ENCODE measurements at places on chromosomes 16 and 17.

- no peaks in the 10 kb centered on the region for H3K27me3 ChIP-seq
- H3K36me3 ChIP-seq, result no peaks in the 10 kb centered on the region
- no peaks in the 10 kb centered on the region for H3K4me1 ChIP-seq
- no peak overlapping the region for H3K27ac ChIP-seq
These were observed 529.1 kb downstream of the WWOX start for GRCh38 chr16:78628461-78629045.

DNA sequence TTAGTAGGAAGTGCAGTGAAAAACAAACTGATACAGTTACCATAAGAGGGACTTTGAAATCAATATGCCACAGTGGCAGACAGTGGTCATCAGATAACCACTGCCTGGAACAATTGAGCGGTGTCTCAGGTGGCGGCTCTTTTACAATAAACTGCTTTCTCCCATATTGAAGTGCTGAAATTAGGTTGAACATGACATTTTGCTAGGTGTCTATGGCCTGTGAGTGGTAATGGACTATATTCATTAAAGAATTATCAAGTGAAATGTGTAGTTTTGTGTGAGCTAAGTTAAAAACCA, 214.7 kb downstream of the RPTOR start:
- H3K27ac ChIP-seq, result peak overlapping the region; percentile 94
- H3K27me3 ChIP-seq, result no peaks in the 10 kb centered on the region
- no peak overlapping the region for H3K4me3 ChIP-seq
- peaks cover 20% of the 10 kb centered on the region for H3K36me3 ChIP-seq

- no peak for DNase-seq
- H3K27me3 ChIP-seq, result no peaks in the 10 kb centered on the region
- H3K4me3 ChIP-seq, result no peak overlapping the region
- peaks cover 63% of the 10 kb centered on the region for H3K36me3 ChIP-seq
- H3K4me1 ChIP-seq, result peaks cover 18% of the 10 kb centered on the region
These were observed 2.7 kb upstream of the UNC13D start for GRCh38 chr17:75846692-75847613.

- no peaks in the 10 kb centered on the region for H3K4me1 ChIP-seq
- DNase-seq, result no peak
- H3K4me3 ChIP-seq, result no peak overlapping the region
- no peaks in the 10 kb centered on the region for H3K27me3 ChIP-seq
- no peaks in the 10 kb centered on the region for H3K36me3 ChIP-seq
These were observed 84.3 kb downstream of the TMEM132E start for GRCh38 chr17:34663714-34664113.

DNA sequence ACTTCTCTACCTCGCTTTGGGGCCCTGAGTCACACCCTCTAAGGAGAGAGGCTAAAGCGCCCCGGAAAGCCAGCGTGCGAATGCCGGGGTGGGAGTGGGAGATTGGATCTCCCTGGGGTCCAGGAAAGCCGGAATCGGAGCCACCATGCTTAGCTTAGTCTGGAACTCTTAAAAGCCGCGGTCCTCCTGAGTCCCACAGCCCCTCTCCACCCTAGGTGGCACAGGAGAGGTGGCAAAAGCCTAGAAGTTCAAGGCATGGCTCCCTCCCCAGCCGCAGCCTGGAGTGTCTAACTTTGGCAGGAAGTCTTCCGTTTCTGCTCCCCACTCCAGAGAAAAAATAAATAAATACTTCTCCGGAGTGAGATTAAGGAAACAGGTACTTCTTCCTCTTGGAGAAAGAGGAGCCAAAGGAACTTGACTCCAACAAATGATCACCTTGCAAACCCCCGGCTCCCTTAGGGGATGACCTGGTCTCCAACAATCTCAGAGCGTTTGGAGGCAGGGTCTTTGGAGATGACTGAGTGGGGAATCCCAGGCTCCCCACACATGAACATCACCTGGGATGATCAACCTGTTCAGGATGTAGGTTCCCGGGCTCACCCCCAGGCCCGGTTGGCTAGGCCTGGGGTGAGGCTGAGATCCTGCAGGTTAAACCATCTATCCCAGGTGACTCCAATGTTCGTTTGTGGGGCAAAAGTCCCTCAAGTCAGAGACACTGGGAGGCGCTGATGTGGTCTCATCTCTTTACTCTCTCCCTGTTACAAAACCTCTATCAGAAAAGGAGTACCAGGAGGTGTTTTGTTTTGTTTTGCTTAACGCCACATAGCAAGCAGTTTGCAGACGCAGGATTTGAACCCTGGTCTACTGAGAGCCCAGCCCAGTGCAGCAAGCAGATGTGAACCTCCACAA, 2.9 kb downstream of the CIITA start:
- no peak overlapping the region for H3K27ac ChIP-seq
- no peaks in the 10 kb centered on the region for H3K36me3 ChIP-seq
- H3K27me3 ChIP-seq, result peaks cover 17% of the 10 kb centered on the region
- H3K4me1 ChIP-seq, result peaks cover 6% of the 10 kb centered on the region
- H3K4me3 ChIP-seq, result no peak overlapping the region
- no peak for DNase-seq

GRCh38 chr17:55120651-55121050, 144.1 kb upstream of the HLF start:
- H3K27ac ChIP-seq, result no peak overlapping the region
- H3K4me3 ChIP-seq, result no peak overlapping the region
- no peaks in the 10 kb centered on the region for H3K36me3 ChIP-seq
- H3K4me1 ChIP-seq, result no peaks in the 10 kb centered on the region
- no peak for DNase-seq

DNA sequence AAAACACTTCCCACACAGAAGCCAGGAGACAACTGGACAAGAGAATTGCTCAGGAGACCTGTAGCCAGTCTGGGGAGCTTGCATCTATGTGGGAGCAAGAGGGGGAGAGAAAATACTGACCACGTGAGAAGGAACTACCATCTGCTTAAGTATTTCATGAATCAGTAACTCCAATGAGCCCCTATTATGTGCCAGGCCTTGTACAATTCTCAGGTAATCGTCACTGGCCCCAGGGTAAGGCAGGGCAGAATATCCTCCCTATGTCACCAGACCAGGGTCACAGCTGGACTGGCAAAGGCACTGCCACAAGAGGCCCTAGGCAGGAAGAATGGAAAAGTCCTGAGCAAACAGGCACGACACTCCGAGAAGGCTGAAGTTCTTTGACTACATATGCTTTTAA, 25.9 kb downstream of the USP7 start:
- no peaks in the 10 kb centered on the region for H3K36me3 ChIP-seq
- no peak overlapping the region for H3K4me3 ChIP-seq
- H3K27me3 ChIP-seq, result no peaks in the 10 kb centered on the region
- H3K27ac ChIP-seq, result no peak overlapping the region
- H3K4me1 ChIP-seq, result no peaks in the 10 kb centered on the region

GRCh38 chr17:47719411-47720152, 13.5 kb upstream of the TBX21 start:
- no peak overlapping the region for H3K4me3 ChIP-seq
- no peak overlapping the region for H3K27ac ChIP-seq
- peaks cover 9% of the 10 kb centered on the region for H3K4me1 ChIP-seq
- peaks cover 10% of the 10 kb centered on the region for H3K27me3 ChIP-seq
- no peak for DNase-seq

DNA sequence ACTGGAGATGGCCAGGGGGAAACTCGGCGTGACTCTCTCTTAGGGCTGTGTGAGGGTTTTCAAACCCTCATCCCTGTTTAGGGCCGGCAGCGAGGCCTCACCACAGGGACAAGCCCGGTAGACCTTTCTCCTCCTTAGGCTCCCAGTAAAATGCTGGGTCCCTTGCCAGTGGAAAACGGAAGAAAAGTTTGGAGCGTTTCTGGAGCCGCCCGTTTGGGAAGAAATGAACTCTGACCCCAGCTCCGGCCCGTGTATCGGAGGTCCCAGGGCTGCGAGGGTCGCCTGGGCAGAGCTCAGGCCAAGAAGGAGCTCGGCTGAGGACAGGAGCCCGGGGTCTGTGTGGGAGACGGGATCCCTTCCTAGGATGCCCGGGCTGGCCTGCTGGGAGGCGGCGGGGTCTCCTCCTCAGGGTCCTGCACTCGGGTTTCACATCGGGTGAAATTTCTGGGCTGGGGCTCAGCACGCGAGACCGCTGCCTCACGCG, 23.2 kb downstream of the ZNF213 start:
- H3K4me3 ChIP-seq, result peak overlapping the region; percentile 95
- no peaks in the 10 kb centered on the region for H3K36me3 ChIP-seq
- no peaks in the 10 kb centered on the region for H3K27me3 ChIP-seq
- no peak for DNase-seq
- peak overlapping the region; percentile 71 for H3K27ac ChIP-seq
- H3K4me1 ChIP-seq, result no peaks in the 10 kb centered on the region

DNA sequence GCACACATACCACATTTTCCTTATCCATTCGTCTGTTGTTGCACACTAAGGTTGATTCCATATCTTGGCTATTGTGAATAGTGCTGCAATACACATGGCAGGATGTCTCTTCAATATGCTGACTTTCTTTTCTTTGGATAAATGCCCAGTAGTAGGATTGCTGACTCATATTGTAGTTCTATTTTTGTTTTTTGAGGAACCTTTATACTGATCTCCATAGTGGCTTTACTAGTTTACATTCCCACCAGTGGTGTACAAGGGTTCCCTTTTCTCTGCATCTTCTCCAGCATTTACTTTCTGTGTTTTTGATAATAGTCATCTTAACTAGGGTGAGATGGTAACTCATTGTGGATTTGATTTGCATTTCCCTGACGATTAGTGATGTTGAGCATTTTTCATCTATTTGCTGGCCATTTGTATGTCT, 118.1 kb downstream of the STXBP4 start:
- H3K36me3 ChIP-seq, result no peaks in the 10 kb centered on the region
- DNase-seq, result no peak
- no peaks in the 10 kb centered on the region for H3K27me3 ChIP-seq
- H3K27ac ChIP-seq, result no peak overlapping the region
- no peaks in the 10 kb centered on the region for H3K4me1 ChIP-seq

- no peak overlapping the region for H3K4me3 ChIP-seq
- H3K27me3 ChIP-seq, result no peaks in the 10 kb centered on the region
- no peaks in the 10 kb centered on the region for H3K4me1 ChIP-seq
- DNase-seq, result no peak
These were observed 30.2 kb upstream of the PHLPP2 start for GRCh38 chr16:71754652-71755051.

DNA sequence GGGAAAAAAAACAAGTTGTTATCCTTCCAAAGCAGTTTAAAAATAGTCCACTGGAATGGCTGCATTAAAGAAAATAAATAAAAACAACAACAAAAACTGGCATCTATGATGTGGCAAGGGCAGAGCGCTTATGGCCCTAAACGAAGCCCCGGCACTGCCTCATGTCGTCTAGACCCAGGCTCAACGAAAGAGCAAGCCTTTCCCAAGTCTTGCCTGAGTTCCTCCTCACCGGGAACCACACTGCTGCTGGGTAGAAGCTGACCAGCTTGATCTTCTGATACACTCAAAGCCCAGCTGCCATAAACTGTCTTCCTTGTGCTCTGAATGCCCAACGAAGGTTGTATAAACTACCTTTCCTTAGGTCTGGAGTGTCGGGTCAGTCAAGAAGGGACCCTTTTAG, 37.0 kb downstream of the NDEL1 start:
- H3K27me3 ChIP-seq, result no peaks in the 10 kb centered on the region
- peaks cover 58% of the 10 kb centered on the region for H3K36me3 ChIP-seq
- no peaks in the 10 kb centered on the region for H3K4me1 ChIP-seq
- DNase-seq, result no peak

DNA sequence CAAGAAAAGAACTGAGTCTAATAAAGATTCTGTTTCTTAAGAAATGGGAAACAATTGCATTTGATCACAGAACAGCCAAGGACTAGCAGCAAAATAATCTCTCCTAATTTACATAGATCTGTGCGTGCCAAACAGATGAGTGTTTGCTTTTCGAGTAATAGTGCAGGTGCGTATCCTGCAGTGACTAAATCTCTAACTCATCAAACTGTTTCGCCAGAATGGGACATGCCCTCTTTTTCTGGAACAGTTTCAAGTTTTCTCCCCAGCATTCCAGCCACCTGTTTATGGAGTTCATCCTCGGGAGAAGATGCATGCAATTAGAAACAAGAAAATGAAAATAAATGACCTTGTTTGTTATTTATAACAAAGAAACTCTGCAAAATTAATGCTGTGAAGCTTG, 5.7 kb upstream of the TOX3 start:
- no peak for DNase-seq
- peaks cover 32% of the 10 kb centered on the region for H3K27me3 ChIP-seq
- H3K4me1 ChIP-seq, result no peaks in the 10 kb centered on the region
- H3K36me3 ChIP-seq, result no peaks in the 10 kb centered on the region

GRCh38 chr17:30253312-30253711, 17.8 kb upstream of the SLC6A4 start:
- peaks cover 69% of the 10 kb centered on the region for H3K36me3 ChIP-seq
- H3K4me3 ChIP-seq, result no peak overlapping the region
- no peak overlapping the region for H3K27ac ChIP-seq
- H3K27me3 ChIP-seq, result no peaks in the 10 kb centered on the region

DNA sequence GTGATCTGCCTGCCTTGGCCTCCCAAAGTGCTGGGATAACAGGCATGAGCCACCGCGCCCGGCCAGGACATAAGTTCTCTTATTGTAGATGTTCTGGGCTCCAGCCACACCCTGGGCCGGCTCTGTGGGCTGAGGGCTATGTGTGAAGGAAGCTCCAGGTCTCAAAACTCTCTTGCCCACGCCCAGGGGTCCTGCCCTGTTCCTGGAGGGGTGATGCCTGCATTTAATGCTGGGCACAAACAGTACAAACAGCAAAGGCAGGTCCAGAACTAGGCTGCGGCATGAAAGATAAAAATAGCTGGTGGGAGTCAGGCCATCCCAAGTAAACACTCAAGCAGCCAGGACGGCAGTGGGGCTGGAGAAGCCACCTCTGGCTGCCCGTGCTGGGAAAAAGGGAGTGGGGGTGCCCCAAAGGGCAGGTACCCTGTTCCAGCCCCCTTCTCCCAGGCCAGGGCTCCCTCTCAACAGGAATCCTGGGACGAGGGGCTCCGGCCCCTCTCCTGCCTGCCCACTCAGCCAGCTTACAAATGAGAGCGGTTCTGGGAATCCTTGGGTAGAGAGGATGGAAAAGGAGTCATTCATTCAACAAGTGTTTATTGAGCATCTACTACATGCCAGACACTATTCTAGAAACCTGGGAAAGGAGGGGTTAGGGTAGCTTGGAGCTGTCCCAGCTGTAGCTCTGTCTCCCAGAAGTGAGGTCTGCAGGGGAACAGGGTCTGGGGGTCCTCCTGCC, 4.6 kb downstream of the TRIM47 start:
- H3K27me3 ChIP-seq, result no peaks in the 10 kb centered on the region
- H3K36me3 ChIP-seq, result peaks cover 18% of the 10 kb centered on the region
- no peak overlapping the region for H3K4me3 ChIP-seq
- peak overlapping the region; percentile 96 for H3K27ac ChIP-seq
- DNase-seq, result no peak

- peaks cover 16% of the 10 kb centered on the region for H3K4me1 ChIP-seq
- no peak overlapping the region for H3K4me3 ChIP-seq
- no peaks in the 10 kb centered on the region for H3K36me3 ChIP-seq
- no peaks in the 10 kb centered on the region for H3K27me3 ChIP-seq
These were observed 23.9 kb downstream of the UBE2G1 start for GRCh38 chr17:4342535-4342934.

- no peak overlapping the region for H3K4me3 ChIP-seq
- peak overlapping the region; percentile 39 for H3K27ac ChIP-seq
- no peaks in the 10 kb centered on the region for H3K36me3 ChIP-seq
- no peaks in the 10 kb centered on the region for H3K27me3 ChIP-seq
- H3K4me1 ChIP-seq, result peaks cover 4% of the 10 kb centered on the region
These were observed 11.5 kb upstream of the IL34 start for GRCh38 chr16:70634861-70635260.
